D721Med (cell line): ENCODE measurements at places on chromosomes 4 and X.

DNA sequence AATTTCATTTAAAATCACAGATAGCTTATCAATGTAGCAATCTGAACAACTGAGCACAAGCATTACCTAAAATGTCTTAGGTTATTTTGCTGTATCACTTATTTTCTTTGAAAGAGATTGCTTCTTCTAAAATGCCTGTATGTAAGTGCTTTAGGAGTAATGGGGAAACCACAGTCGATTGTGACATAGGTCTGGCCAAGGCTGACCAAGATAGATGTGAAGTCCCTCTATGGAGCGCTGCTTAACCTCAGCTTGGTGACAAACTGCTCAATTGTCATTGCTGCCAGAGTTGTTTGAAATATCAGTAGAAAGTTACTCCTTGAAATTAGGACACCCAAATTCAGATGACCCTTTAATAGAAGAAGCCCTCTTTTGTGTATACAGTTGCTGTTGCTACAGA, 401.9 kb upstream of the NDST4 start:
- no peak for DNase-seq

DNA sequence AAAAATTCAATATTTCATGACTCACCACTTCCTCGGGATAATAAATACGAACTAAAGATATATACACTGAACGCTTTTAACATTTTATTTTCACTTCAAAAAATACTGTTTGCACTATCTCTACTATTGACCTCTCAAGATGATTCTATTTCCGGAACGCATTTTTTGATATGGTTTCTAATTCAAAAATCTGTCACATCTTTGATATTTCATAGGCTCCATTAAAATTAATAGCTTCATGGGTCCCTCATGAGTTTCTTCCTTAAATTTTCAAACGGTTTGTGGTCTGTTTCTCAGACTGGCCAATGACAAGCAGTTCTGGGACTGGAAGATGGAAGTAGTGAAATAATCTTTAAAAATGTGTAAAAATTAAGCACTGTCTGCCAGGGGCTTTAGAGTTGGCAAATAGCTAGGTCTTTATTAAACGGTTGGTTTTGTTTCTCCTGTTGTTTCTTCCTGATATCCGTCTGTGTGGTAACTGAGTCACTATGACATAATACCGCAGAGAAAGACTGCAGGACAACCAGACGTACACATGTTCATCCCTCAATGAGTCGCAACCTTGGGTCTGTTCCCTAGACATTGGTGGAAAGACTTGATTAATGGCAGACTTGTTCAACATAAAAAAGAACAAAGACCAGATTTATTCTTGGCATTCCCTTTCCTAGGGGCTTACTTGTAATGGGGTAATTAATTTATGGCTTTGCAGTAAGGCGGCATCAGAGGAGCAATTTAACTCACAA, 133.8 kb downstream of the PALLD start:
- no peak for DNase-seq

DNA sequence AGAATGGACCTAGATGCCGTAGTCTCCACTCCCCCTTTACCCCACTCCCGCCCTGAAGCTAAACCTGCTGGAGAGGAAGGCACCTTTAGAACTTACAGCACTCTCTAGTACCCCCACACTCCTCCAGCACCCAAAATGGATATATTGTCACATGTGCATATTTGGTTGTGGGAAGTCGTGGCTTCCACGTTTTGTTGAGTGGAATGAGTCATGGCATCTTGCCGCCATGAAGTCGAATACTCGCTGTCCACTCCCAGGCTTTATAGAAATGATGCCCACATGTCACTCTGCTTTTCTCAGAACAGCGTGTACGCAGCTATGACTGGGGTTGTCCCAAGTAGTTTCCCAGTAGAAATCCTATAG, 545 bp downstream of the ABCE1 start:
- no peak for DNase-seq

GRCh38 chr4:3299122-3299975, 6.5 kb downstream of the RGS12 start:
- no peak for DNase-seq

GRCh38 chr4:70943114-70943513, 40.9 kb downstream of the MOB1B start:
- no peak for DNase-seq

GRCh38 chr4:99002279-99002678, 6.8 kb downstream of the METAP1 start:
- no peak for DNase-seq

GRCh38 chr4:124224256-124224655, 488.3 kb downstream of the ANKRD50 start:
- DNase-seq: no peak

DNA sequence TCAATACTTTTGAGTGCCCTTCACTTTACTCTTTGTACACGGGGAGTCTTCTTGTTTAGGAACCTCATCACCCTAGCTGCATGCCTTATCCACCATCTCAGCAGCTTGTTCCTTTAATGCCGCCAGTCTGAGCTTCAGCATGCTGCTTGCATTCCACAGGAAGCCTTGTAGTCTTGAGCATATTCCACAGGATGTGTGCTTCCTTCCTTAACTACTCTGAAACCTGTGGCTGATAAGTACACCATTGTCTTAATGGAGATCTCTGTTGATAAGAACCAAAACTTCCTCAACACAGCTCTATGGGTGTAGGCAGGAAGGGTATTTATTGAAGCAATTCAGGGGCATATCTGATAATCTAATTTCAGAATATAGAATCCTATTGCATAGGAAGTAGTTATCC, 24.4 kb upstream of the CCNI start:
- no peak for DNase-seq

- DNase-seq: no peak
Measured at GRCh38 chr4:21454201-21454600, 494.4 kb downstream of the KCNIP4 start.

- no peak for DNase-seq
Measured at GRCh38 chr4:134027931-134028330, 173.7 kb downstream of the PABPC4L start.

DNA sequence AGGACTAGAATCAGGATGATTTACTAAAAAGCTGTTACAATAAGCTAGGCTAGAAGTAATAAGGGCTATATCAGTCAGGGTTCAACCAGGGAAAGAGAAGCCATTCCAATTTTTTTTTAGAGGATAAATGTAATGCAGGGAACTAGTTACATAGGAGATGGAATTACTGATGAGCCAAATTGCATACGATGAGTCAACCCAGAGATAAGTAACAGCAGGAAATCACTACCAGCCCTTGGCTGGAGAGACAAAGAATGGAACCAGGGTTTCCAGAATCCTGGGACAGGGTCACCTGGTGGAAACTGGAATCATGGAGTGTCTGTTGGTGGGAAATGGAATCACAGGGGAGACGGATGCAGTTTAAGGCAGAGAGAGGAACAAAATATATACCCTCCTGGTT, 13.1 kb upstream of the MAGEA4 start:
- no peak for DNase-seq

- no peak for DNase-seq
Measured at GRCh38 chr4:123833171-123833643, 436.6 kb downstream of the SPRY1 start.

DNA sequence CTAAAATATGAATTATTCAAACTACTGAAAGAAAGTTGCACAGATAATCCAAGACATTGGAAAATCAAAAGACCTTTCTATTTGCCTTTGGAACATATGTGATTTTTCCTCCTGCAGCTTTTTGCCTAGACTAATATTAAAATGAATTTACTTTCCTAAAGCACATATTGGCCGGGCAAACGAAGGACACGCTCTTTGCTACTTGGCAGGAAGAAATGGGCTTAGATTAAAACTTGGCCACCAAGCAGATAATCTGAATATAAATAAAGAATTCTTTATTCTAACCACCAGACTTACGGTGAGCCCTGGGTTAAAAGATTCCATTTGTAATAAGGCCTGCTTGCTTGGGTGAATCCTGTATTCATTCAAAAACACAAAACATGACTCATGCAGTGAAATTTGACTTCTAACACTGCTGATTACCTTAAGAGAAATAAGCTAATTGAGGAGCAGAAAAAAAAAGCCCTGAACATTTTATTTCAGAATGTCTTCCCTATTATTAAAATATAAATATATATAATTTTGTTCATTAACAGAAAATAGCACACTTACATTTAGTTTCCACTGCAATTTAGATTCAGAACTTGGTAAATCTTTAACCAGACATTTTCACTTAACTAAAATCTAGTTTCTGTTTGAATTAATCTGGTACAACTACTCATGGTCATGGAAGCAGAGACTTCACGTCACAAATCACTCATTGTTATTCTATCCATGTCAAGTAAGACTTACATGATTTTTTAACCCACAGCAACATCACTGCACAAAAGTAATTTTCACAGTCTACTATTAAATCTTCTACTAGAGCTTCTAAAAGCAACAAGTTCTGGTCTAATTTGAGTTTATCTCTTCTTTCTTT, 116.1 kb upstream of the PLAC1 start:
- DNase-seq: no peak

- no peak for DNase-seq
Measured at GRCh38 chr4:27873596-27873995, 1013.0 kb downstream of the STIM2 start.

GRCh38 chr4:90958256-90958895, 831.2 kb downstream of the CCSER1 start:
- DNase-seq: no peak

GRCh38 chr4:3818371-3818770, 52.2 kb downstream of the ADRA2C start:
- no peak for DNase-seq

GRCh38 chr4:164482758-164483157, 271.2 kb upstream of the SMIM31 start:
- no peak for DNase-seq

DNA sequence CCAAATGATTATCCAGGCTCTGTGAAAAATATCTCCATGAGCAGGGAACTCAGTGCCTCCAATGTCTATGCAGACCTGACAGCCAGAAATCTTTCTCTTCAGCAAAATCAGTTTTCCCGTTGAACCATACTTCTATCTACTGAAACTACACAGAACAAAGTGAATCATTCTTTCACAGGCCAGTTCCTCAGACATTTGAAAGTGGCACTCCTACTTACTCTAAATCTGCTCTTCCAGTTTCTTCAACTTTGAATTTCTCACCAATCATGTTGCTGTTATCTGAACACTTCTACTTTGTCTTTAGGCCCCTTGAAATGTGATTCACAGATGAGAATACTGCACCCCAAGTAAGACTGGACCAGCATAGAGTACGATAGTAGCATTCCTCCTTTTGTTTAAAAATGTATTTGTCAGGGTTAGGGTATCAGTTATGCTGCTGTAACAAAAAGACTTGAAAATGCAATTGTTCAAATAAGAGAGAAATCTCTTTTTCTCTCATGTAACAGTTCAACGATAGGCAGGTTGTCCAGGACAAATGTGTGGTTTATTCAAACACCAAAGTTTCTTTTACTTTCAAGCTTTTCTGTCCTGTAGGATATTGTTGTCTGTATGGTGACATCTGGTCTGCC, 210.6 kb upstream of the KLF3 start:
- no peak for DNase-seq

DNA sequence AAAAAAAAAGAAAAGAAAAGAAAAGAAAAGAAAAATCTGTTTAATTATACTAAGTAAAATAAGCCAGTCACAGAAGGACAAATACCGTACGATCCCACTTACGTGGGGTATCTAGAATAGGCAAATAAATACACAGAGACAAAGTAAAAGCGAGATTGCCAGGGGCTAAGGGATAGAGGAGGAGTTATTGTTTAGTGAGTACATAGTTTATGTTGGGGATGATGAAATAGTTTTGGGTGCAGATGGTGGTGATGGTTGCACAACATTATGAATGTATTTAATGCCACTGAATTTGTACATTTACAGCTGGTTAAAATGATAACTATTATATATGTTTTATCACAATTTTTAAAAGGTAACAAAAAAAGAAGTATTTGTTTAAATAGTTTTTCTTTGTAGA, 7.1 kb downstream of the CA5B start:
- DNase-seq: no peak

DNA sequence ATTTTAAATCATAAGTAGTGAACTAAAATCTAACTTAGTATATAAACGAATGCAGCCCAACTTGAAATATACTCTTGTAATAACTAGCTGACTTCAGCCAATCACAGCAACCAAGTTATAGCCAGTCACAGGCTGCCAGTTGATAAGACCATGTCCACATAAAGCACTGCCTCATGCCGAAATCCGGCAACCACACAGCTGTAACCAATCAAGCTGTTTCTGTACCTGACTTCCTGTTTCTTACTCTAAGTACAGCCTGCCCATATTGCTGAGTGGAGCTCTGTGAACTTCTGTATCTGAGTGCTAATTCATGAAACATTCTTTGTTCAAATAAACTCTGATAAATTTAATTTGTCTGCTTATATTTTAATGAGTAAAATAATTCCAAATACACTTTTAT, 805.3 kb upstream of the EPHA5 start:
- no peak for DNase-seq

- no peak for DNase-seq
Measured at GRCh38 chr4:156154978-156155377, 201.3 kb upstream of the CTSO start.

GRCh38 chr4:101345596-101346350, 1.6 kb downstream of the PPP3CA start:
- peak; percentile 17 for DNase-seq

DNA sequence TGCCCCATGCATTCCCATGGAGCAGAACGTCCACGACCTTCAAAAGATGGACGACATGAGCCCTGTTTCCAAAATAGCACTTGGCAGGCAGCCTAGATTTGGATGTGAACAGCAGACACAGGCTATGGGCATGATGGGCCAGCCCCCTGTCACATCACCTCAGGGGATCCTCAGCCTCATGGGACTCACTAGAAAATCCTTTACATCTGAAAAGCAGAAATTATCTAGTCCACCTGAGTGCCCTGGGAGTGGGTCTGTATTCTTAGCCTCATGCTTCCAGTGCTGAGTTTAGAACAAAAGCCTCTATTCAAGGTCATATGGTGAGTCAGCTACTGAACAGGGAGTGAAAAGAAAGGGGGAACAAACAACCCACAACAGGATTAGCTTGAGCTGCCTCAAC, 35.8 kb downstream of the GRIA3 start:
- DNase-seq: no peak

GRCh38 chr4:2881431-2881830, 37.8 kb downstream of the ADD1 start:
- no peak for DNase-seq

DNA sequence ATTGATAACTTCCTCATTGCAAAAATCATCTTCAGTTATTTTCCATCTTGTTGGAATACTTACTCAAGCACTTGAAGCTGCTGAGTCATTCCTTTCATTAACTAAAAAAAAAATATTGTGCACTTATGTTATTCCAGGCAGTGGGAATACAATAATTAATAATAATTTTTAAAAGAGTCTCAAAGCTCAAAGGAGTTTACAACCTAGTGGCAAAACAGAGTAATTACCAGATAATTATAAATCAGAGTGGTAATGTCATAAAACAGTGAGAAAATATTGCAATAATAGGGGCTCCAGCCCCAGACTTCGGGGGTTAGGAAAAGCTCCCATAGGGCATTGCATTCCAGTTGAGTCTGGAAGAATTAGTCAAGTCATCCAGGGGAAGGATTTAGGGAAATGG, 79.6 kb downstream of the DDX53 start:
- DNase-seq: no peak

- DNase-seq: no peak
Measured at GRCh38 chr4:85477534-85477933, 2.6 kb downstream of the ARHGAP24 start.

GRCh38 chrX:63782515-63782914, 2.5 kb downstream of the ARHGEF9 start:
- no peak for DNase-seq
